ENCODE measurements at places on chromosomes 3 and 15.

DNA sequence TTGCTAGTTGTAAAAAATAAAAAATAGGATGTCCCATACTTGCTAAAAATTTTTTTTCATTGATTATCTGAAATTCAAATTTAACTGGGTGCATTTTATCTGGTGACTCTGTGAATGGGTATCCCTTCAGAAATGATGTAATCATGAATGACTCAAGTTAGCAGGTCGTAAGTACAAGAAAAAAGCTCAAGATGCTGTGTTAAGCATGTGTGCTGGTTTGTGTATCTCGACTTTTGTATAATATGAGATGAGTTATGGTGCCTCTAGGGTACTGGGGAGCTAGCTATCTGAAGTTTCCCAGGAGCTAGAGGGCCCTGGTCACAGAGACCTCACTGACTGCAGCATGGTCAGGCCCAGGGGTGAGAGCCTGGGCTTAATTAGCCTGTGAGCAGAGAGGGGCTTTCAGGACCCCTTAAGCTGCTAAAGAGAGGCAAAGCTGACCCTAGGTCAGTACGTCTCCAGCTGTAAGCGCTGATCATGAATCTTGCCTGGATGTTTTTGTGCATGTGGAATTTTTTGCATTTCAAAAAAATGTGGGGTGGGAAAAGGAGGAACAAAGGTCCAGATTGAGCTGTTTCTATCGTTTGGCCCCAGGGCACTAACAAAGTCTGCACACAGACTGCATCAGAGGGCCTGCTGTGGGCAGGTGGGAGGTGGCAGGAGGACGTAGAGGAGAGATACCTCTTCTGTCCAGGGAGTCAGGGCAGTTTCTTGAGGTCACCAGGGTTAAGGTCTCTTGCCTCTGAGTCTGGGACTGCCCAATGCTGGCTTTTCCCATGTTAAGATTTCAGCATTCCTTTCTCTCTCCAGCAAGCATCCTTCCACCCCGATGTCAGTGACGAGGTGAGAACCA lies 233.2 kb upstream of the TPM1 start:
- DNase-seq: no peak

- DNase-seq: no peak
Measured at GRCh38 chr3:131702146-131702545, 199.4 kb upstream of the MRPL3 start.

DNA sequence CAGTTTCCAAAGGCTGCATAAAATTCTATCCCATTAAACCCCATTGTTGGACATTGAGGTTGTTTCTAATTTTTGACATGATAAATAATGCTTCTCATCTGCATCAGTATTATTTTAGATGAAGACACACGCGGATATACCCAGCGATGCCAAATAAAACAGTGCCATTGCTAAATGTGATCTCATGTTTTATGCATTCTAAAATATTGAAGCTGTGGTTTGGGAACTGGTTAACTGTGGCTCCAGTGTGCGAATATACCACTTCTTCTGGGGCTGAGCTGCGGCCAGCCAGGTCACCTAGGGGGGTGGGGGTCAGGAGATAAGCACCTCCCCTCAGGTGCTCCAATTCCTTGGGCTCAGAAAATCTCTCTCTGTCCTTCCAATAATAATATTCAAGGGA lies 230.0 kb downstream of the ADAMTS9 start:
- no peak for DNase-seq

DNA sequence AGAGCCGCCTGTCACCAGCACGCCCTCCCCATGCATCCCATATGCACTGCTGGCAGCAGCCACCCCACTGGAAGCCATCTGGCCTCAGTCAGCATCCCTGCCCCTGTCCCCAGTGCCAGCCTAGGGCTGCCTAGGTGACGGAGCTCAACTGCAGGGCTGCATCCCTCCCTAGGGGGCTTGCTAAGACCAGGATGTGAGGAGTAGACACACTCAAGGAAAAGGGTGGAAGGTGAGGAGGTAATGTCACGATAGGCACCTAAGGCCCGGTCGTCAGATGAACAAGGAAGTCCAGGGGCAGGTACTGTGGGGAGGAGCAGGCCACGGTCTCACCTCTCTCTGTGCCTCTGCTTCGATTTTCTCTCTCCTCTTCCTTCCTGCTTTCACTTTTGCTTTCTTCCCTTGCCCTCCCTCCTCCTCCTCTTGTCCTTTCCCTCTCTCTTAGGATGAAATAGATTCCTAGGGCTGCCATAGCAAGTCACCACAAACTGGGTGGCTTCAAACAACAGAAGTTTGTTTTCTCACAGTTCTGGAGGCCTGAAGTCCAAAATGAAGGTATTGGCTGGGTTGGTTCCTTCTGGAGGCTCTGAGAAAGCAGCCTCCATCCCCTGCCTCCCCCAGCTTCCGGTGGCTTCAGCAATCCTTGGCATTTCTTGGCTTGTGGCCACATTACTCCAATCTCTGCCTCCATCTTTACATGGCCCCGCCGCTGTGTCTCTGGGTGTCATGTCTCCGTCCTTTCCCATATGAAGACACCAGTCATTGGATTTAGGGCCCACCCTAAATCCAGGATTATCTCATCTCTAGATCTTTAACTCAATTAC lies 298.3 kb downstream of the SHQ1 start:
- no peak for DNase-seq

DNA sequence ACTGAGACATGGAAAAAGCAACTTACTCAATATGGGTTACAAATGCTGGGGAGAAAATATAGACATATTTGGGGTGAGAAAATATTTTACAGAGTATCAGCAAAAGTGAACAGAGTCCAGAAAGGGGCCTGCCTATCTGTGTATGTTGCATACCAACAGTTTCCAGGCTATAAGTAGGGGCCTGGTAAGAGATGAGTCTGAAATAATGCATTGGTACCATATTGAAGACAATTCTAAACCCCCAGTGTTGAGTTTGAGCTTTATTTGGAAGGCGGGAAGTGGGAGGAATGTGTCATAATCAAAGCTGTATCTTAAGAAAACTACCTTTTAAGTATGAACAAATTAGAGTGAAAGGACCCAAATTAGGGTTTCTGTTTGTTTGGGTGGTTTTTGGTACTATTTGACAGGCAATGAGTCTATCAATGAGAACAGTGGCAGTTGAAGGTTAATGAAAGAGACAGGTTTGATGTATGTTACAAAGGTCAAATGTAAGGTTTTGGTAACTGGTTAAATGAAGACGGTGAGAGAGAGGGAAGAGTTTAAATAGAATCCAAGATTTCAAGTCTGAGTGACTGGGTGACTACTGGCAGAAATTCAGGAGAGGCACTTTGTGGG lies 106.3 kb upstream of the ZBED2 start:
- DNase-seq: no peak

DNA sequence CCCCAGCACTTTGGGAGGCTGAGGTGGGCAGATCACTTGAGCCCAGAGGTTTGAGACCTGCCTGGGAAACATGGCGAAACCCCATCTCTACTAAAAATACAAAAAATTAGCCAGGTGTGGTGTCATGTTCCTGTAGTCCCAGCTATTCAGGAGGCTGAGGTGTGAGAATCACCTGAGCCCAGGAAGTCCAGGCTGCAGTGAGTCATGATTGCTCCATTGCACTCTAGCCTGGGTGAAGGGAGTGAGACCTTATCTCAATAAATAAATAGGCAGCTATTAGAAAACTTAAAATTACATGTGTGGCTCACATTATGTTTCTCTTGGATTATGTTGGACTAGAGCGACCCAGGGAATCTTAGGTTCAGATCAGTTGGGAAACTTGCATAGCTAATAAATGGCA lies 69.7 kb downstream of the RPLP1 start:
- DNase-seq: no peak

DNA sequence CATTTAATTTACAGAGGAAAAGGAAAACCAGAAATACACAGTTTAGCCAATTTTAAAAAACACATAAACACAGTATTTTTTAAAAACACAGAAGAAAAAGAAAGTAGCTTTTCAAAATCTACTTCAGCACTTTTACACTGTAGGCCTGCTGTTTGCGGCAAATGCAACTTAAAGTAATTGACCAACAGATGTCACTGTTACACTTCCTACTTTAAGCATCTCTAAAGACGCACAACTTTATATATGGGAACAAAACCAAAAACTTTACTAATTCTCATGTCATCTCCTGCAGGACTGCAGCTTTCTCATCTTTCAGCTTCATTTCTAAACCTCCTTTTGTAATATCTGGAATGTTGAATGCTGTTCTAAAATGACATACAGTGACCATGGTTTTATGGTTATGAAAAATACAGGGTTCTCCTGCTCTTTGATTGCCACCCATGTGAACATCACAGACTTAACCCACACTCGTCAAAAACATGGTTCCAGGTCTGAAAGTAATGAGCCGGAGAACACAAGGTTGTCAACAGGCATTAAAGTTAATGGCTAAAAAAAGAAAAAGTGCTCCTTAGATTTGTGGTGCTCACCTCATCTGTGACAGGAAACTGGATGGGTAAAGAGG lies 107.9 kb downstream of the FMN1 start:
- peak; percentile 69 for DNase-seq

DNA sequence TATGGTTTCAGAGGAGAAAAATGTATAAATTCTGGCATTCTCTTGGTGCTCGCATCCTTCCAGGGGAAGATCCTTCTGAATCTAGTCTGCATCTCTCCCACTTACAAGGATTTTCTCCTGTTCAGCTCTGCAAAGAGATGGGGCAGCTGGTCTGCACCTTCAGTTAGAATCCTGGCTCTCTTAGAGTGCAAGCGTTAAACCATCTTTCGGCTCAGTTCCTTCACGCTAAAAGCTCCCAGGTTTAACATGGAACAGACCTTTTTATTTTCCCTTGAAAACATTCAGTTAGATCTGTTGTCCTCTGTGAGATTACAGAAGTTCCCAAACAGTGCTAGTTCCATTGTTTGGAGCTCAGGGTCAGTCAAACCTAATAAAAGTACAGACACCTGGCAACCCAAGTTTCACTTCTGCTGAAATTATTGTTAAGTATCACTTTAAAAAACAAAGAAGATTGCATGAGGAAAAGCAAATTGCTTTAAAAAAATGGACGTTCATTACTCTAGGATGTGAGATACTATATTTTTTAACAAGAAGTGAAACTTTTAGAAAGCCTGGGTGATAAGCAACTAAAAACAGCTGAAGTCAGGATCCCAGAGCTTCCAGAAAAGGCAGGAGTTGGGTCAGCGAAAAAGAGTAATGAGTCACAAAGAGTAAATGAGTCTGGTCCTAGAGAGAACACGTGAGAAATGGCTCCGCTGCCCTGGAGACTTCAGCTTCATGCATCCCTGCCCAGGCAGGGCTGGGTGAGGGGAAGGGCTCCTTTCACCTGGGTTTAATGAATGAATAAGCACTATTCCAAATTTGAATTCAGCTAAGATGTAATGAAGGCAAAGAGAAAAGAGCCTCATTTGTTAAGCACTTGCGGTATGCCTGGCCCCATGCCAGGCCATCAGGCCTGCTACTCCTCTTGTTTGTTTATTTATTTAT lies 63.3 kb downstream of the ABTB1 start:
- DNase-seq: no peak

- DNase-seq: no peak
Measured at GRCh38 chr15:74832826-74833225, 6.4 kb downstream of the CPLX3 start.

- DNase-seq: no peak
Measured at GRCh38 chr15:65132878-65133547, 595 bp downstream of the PDCD7 start.

GRCh38 chr3:64880916-64881315 lies 193.1 kb upstream of the ADAMTS9 start:
- DNase-seq: peak; percentile 18

GRCh38 chr3:98807561-98807960 lies 44.4 kb downstream of the ST3GAL6 start:
- DNase-seq: no peak

DNA sequence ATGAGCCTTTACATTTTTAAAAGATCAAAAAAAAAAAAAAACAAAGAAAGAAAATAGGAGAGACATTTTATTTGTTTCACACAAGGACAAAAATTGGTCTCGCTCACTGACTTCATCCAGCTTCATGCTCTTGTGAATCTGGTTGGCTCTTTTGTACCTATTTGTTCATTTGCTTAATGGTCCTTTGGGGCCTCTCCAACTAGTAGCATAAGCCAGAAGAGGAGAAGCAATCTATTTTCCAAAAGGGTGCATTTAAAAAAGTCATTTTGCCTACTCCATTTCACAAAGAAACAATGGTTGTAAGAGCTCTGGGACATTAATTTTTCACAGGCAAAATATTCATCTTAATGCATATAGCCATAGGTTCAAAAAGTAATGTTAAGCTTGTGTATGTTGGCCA lies 168.3 kb upstream of the ADAMTS9 start:
- no peak for DNase-seq

- DNase-seq: peak; percentile 93
Measured at GRCh38 chr3:170869645-170870593, at the start of gene RPL22L1. TSS of gene RPL22L1 (minus strand) at chr3:170870195. CDS start at chr3:170870167, 28 bp downstream.

DNA sequence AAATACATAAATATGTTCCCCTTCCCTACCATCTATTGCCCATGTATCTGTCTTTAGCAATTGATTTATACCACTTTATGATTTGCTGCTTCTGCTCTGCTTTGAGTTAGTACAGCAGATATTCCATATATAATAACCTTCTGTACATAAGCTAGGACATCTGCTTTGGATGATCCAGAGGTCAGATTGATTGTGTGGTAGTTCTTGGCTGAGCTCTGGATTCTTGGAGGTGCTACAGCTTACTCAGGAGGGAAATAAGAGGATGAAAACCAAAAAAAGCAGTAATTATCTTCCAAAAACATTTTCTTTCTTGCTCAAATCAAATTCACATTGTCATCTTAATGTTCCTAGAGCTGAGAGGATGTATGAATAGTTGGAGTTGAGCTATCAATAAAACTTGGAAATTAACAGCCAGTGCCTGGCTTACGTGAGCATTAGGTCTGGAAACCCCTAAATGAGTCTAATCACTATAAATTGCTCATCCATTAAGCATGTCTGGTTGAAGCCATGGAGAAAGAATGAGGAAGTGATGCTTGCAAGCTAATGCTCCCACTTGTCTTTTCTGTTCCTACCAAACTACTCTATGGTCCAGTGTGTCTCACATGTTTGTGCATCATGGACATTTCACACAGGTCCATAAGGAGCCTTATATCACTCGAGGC lies 36.3 kb upstream of the TMEM42 start:
- no peak for DNase-seq

Data from Jurkat, Clone E6-1 (cell line).